ENCODE measurements at places on chromosomes 16 and 17.

- no peak for DNase-seq
Measured at GRCh38 chr17:35569405-35569804, 8.8 kb upstream of the SLFN14 start.

- no peak for DNase-seq
Measured at GRCh38 chr17:43530288-43531081, 15.7 kb downstream of the ETV4 start.

DNA sequence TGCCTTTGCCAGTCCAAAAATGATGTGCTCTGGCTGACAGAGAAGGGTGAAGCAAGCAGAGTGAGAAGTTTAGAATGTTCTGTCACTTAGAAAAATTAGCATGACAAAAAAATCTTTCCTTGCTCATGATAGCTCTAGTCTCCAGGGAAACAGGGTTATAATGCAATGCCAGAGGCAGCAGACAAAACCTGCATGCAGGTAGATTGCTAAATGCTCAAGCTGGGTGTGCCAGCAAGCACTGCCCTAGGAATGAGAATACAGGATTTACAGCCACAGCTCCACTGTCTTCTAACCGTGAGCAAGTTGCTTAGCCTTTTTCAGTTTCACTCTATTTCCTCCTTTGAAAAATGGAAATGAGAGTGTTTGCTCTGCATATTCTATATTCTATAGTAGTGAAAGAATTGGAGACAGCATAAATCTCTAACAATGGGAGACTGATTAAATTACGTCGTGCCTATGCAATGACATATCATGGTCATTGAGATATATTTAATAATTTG is 516.6 kb upstream of the C16orf82 start:
- DNase-seq = no peak

DNA sequence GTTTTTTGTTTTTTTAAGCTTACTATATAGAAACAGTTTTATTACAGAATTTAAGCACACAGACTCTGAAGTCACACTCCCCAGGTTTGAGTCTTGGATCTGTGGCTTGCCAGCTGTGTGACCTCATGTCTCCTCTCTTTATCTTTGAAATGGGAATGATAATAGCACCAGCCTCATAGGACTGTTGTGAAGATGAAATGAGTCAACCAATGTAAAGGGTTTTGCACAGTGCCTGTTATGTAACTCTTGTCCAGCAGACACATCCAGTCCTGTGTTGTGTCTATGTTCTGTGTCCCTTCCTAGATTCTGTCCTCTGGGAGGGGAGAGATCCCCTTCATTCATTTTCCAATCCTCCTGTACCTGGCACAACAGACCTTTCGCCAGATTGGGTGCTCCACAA is 3.1 kb upstream of the CPD start:
- no peak for DNase-seq

All from GM12864 (cell line).